ENCODE measurements at places on chromosomes 12 and 14.

- DNase-seq, result no peak
Measured at GRCh38 chr14:99067141-99067920, 204.7 kb downstream of the BCL11B start.

GRCh38 chr14:106286697-106287290 lies 760.4 kb downstream of the TMEM121 start:
- DNase-seq, result peak; percentile 6

DNA sequence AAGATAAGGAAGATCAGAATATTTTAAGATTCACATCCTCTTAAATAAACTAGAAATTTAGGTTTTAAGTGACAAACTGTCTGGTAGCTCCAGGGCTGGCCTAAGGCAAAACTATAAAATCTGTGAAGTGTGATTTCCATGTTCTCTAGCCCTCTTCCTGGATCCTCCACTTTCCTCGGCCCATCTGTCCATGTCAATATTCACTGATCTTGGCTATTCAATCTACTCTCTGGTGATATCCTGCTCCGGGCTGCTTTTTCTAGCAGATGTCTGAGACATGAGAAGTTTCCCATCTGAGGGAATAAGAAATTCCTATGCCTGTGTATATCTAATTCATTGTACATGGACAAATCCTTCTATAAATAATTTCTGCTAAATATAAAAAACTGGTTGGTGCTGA lies 500.4 kb downstream of the GALC start:
- DNase-seq, result no peak

DNA sequence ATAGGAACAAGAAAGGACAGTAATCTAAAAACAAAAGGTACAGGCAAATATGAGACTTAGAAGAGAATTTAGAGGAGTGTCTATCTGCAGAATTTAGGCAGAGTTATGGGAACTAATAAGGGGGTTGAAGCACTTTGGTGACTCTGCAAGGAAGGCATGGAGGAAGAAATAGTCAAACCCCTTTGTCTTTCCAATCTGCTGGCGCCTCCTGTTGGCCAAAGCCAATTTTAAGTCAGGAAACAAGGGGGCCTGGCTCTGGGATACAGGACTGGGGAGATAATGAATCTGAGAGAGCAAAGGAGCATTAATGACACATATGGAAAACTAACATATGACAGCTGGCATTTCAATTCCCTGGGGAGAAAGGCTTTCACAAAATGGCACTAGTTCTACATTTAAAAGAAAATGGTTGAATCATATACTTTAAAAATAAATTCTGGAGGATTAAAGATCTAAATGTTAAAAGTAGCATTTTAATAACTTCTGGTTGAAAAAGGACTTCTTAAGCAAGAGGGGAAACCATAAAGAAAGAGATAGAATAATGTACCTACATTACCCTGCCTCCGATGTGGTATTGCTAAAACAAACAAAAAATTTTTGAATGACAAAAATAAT lies 48.5 kb upstream of the CSRP2 start:
- peak; percentile 82 for DNase-seq

GRCh38 chr12:75859868-75860267 lies 171.7 kb downstream of the PHLDA1 start:
- DNase-seq, result no peak

DNA sequence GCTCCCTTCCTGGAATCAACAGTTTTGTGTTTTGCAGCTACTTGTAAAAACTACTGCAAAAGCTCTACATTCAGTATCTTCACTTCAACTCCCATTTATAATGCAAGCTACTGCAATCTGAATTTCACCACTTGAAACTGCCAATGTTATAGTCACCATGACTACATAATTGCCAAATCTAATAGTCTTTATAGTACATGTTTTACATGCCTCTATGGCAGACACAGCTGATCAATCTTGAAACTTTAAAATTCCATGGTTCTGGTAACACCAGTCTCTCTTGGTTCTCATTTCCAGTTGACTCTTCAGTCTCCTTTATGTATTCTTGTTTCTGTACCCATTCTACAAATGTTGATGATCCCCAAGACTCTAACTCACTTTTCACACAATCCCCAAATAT lies 185.9 kb downstream of the MED13L start:
- DNase-seq, result no peak

GRCh38 chr14:73058922-73059673 lies 764 bp downstream of the RBM25 start:
- DNase-seq, result peak; percentile 56
